Pancreas (tissue), 10 donors: ENCODE measurements at places on chromosomes 16 and 17. TPM values are rescaled to one million over a fixed set of nuclear protein-coding genes. Genes with fewer than 3 reads are reported as not detected.

- peak; percentile 98 for DNase-seq
Measured at GRCh38 chr17:4997302-4998026, at the start of the genes INCA1 and KIF1C. TSS of gene INCA1 (minus strand) at chr17:4997522. CDS start at chr17:4994437, 3,085 bp downstream. TSS of gene KIF1C (plus strand) at chr17:4997950. CDS start at chr17:5000247, 2,297 bp downstream.

DNA sequence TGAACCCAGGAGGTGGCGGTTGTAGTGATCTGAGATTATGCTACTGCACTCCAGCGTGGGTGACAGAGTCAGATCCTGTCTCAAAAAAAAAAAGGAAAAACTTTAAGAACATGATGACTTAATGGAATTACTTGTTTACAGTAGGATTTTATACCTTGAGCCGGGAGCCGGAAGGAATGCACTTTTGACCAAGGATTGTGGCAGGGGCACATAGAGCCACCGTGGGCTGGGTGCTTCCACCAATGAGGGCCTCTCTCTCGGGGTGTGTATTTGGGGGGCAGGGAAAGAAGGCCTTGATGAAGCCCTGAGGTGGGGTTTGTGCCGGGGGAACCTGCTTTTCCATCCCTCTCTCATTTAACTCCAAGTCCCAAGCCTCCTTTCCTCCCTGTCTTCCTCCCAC is 6.7 kb upstream of the NAGPA start:
- no peak for DNase-seq

DNA sequence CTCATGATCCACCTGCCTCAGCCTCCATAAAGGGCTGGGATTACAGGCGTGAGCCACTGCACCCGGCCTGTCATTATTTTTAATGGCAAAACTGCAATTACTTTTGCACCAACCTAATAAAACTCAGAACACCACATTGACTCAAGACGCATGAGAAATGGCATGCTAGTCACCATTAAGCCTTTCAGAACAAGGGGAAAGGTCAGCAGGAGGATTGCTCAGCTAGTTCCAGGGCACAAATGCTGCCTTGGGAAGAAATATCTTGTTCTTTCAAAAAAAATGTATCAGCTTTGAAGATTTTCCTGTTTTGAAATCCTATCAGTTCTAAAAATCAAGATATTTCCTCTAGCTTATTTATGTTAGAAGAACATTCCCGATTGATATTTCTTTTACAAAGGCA is 32.4 kb upstream of the CDYL2 start:
- DNase-seq = no peak

DNA sequence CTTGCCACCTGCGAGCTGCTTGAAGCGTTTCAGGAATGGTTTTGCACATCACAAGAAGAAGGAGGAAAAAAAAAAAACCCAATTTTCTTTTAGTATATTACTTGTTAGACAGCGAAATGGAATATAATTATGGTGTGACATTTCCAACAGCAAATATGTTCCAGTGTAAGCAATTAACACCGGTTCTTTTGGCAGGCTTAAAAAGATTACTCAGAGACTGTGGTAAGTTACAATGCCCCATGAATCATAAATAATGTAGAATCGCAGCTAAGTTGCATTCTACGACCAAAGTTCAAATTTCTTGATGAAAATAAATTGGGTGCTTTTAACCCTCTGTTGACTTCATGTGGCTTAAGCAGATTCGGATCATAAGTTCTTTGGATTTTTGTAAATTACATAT is 245.2 kb downstream of the XYLT1 start:
- DNase-seq = no peak

DNA sequence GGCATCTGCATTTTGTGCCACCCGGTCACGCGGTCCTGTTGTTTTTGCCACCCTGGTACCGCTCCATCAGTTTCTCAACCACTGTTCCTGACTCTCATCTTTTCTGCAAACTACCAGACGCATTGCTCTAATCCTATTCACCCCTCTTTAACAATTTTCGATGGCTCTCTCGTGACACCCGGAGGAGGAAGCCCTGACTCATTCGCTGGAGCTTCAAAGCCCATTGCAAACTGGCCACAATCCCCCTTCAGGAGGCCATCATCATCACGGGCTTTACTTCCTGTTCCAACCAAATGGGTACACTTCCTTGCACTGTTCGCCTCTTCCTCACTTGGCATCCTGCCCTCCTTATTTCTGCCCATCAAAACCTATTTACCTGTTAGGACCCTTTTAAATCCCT is 155.3 kb downstream of the RGS9 start:
- no peak for DNase-seq

DNA sequence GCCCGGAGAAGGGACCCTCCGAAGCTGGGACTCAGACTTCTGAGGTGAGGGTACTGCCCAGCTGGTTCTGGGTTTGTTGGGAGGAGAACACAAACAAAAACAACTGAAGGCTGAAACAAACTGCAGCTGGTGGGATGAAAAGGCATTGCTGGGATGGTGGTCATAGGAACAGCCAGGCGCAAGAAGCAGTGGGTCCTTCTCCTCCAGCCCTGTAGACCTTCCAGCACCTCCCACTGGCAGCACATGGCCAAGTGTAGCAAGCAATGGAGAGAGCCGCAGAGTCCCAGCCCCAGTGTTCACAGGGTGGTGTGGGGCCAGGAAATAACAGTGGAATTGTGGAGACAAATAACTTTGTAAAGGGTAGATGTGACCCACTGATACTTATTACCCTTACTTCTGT is 48.7 kb upstream of the FOXJ1 start:
- no peak for DNase-seq

DNA sequence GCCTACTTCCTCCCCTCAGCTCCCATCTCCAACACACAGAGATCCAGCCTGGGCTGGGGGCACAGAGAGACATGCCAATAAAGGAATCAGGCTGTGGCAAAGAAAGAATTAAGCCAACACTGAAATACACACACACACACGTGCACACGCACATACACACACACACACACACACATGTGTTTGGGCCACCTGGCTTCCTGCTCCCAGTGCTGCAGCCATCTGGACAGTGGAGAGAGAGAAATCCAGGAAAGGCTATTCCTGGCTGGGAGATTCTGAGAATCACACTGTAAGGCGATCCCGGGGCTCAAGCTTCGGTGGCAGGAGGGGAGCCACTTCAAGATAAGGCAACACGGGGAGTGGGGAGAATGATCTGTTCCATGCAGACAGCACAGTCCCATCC is 72.4 kb downstream of the NOG start:
- DNase-seq = no peak

- no peak for DNase-seq
Measured at GRCh38 chr16:67425580-67425979, 5.3 kb upstream of the HSD11B2 start.

GRCh38 chr17:74759941-74760340 is 11.5 kb downstream of the NHERF1 start:
- peak; percentile 72 for DNase-seq

DNA sequence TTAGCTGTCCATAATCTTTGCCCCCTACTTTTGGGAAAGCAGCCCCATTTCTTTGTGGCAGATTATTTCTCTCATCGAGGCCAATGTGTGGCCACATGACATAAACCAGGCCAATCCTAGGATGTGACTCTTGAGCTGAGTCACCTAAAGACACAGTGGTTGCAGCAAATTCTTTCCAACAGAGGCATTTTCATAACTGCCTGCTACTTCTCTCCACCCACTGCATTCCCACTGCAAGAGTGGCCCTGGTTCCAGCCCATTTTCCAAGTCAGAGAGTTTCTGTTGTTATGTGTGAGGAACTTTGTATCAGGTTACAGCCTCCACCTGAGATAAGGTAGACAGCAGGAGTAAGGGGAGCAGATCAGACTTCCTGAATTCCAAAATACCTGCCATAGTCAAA is 195.2 kb downstream of the RGS9 start:
- no peak for DNase-seq

DNA sequence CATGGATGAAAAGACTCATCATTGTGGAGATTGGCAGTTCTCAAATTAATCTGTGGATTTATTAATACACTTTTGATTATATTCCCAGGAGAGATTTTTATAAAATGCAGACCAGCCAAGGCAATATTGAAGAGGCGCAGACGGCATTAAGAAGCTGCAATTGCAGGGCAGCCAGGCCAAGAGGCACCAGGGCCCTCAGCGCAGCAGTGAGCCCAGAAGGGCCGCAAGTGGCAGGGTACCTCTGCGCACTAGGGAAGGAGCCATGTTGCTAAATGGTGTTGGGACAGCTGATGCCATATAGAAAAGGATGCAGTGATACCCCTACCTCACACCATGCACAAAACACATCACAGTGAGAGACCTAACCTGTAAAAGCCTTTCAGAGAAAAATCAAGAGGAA is 36.6 kb upstream of the CHMP6 start:
- DNase-seq = no peak

DNA sequence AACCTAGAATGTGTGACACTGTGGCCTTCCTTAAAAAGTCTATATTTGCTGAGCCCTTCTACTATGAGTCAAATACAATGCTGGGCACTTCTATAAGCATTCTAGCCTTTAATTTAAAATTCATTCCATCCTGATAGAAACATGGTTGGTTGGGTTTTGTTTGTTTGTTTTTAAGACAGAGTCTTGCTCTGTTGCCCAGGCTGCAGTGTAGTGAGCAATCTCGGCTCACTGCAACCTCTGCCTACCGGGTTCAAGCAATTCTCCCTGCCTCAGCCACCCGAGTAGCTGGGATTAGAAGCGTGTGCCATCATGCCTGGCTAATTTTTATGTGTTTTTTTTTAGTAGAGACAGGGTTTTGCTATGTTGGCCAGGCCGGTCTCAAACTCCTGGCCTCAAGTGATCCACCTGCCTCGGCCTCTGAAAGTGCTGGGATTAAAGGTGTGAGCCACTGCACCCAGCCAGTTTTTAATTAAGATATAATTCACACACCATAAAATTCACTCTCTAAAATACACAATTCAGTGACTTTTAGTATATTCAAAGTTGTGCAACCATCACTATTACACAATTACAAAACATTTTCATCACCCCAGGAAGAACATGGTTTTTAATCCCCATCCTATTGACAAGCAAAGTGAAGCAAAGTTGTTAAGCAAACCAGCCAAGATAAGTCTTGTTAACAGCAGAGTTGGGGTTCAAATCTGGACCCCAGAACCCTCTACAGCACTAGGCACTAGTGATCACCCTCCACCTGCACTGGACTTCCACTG is 42.8 kb downstream of the CMTM4 start:
- DNase-seq = no peak

DNA sequence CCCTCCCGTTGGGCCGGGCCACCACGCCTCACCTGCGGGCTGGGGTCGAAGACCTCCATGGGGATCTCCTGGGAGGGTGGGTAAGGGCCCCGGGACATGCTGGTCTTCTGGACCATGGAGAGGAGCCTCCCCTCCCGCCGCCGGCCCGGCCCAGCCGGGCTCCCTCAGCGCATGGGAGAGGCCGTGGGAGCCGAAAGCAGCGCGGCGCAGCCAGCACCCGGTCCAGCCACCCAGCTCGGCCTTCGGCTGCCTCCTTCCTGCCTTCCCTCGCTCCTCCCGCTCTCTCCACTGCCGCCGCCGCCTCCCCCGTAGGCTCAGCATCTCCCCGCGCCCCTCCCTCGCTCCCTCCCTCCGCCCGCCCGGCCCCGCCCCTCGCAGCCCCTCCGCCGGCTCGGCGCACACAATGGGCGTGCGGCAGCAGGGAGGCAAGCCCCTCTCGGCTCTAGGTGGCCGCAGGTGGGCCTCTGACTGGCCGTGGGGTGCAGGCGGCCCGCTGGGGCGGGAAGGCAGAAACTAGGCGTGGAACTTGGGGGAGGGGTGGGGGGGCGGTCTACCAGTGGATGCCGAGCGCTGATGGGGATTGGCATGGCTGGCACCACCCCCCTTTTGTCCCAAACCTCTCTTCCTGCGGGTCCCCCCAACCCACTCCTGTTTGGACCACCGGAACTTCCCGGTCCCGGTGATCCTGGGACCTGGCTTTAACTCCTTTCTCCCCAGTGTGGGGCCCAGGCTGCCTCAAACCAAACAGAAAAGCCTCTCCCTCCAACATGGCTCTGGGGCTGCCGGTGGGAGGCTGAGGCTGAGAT is at the start of gene CACNB1:
TSS of gene CACNB1 (minus strand) at position 290 of the 806 bp plus-strand sequence. CDS start at position 116, 174 bp downstream.
- DNase-seq = peak; percentile 85

The ITGB4 gene
- total RNA-seq = 17.6 TPM

The SYNGR3 gene
- 0.65 TPM for total RNA-seq

The CHST4 gene
- 8.2 TPM for total RNA-seq

DNA sequence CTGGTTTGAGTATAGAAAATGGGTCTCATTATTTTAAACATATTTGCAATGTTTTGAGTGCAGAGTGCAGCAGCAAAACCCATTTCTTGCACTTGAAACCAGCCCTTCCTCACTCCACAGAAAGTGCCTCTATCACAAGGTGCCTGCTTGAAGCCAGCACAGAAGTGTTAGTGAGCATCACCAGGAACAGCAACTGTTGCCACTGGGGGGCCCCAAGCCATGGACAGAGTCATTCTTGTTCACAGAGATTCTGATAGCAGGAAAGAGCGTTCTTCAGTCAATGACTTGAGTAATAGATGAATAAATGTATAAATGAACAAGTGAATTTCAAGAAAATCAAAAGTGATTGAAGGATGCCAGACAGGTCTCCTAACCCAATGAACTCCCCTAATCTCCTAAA is 45.6 kb downstream of the CHD9NB start:
- no peak for DNase-seq

DNA sequence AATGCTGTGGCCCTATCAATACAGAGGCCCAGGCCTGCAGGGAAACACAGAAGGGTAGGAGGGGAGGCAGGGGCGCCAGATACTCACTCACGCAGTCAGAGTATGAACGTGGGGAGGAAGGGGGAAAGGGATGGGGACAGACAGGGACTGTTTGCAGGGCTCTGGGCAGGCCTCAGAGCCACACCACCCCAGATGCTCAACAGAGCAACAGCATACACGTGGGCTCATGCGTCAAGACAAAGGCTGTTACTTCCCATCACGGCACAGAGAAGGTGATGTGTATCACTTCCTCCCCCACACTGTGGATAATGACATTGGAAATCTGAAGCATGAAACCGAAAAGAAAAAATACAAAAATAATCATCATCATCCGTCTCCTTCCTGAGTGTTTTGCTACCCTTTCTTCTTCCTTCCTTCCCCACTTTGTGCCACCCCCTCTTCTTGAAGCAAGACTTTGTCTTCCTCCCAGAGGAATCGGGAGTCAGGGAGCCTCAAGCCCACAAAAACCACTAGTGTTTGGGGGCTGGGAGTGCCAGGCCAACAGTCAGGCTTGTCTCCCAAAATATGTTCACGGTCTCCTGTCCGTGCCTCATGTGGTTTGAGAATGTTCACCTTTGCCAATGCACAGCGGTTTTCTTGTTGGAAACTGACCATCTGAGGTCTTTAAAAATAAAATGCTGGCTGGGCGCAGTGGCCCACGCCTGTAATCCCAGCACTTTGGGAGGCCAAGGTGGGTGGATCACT is 20.1 kb downstream of the SLC39A11 start:
- DNase-seq = no peak

The CDYL2 gene
- 6.7 TPM for total RNA-seq

DNA sequence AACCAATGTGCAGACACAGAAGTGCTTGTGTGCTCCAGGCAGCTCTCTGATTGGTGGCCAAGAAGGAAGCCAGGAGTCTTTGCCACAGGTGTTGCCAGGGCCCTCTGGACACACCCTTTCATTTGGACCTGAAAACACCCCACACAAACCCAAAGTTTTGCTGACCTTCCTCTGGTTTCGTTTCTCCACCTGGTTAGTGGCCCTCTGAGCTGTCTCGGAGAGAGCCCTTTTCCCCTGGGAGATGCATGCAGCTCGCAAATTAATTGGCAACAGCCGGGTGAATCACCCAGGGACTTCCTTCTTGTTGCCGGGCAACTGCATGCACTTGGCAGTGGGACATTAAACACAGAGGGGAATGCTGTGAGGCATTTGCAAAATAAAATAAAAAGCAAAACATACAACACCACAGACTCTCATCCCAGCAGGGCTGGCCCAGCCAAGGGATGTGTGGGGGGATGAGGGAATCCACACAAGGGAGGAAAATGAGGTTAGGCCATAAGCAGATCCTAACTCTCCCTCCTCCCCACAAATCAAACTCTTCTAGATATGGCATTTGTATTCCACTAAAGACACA is 286.6 kb downstream of the SOX9 start:
- peak; percentile 71 for DNase-seq

GRCh38 chr16:27108051-27108770 is 41.5 kb downstream of the C16orf82 start:
- no peak for DNase-seq
